ENCODE measurements at places on chromosomes 2 and 18.

GRCh38 chr2:130834091-130834930 lies 2.4 kb upstream of the ARHGEF4 start:
- no peak for DNase-seq

GRCh38 chr2:205175831-205176230 lies 506.5 kb upstream of the NRP2 start:
- no peak for DNase-seq

GRCh38 chr2:28185153-28185552 lies 207.5 kb upstream of the FOSL2 start:
- DNase-seq: no peak

GRCh38 chr2:20578895-20579825 lies 71.7 kb downstream of the HS1BP3 start:
- DNase-seq: peak; percentile 97

DNA sequence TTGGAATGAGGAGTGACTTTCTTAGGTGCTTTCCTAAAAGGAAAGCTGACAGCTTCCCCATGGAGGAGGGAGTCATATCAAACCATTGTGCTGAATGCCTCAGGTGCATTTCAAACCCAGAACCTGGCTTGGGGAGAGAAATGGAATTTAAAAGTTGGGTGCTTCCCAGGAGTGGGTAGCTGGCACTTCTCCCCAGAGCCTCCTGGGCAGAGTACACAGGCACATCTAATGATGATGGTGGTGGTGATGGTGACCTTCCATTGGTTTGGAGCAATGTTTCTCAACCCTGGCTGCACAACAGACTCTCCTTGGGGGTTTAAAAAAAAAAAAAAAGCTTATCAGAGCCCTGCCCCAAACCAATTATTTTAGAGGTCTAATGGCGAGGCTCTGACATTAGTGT lies 8.3 kb downstream of the FOSL2 start:
- DNase-seq: no peak

GRCh38 chr2:72109904-72110303 lies 37.8 kb downstream of the CYP26B1 start:
- no peak for DNase-seq

GRCh38 chr2:100615886-100616285 lies 53.1 kb downstream of the PDCL3 start:
- DNase-seq: no peak

DNA sequence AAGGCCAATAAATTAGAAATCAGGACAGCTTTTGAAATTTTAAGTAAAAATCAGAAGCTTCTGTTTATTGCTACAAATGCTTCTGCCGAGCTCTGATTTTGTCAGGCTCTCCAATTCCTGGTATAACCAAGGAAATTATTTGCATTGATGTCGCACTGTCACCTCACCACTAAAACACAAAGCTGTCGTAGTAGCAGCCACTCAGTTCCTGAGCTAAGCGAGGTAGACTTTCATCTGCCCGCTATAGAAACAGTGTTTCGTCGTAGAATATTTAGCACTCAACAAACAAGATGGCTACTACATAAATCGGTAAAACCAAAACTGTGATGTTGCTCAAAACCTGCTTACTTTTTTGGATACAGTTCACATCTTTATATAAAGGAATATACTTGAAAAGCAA lies 141.3 kb upstream of the FOSL2 start:
- no peak for DNase-seq

GRCh38 chr2:84137034-84137433 lies 322.0 kb downstream of the SUCLG1 start:
- no peak for DNase-seq

GRCh38 chr2:143524559-143525401 lies 395.6 kb downstream of the ARHGAP15 start:
- DNase-seq: no peak

DNA sequence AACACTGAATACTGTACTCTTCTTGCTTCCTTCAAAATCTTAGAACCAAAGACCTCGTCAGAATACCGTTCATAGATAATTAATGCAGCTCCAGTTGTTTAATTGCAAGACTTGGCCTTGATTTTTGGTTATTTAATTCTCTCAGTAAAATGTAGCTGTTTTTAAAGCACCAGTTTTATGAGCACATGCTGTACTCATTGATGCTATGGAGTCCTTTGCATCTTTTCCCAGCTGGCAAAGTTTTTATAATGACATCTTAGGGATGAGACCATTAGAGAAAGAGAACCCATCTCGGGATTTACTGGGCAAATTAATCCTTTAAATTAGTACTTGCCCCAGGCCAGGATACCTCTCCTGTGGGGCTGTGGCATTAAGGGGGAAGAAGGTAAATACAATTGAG lies 199.3 kb downstream of the MEMO1 start:
- DNase-seq: no peak

DNA sequence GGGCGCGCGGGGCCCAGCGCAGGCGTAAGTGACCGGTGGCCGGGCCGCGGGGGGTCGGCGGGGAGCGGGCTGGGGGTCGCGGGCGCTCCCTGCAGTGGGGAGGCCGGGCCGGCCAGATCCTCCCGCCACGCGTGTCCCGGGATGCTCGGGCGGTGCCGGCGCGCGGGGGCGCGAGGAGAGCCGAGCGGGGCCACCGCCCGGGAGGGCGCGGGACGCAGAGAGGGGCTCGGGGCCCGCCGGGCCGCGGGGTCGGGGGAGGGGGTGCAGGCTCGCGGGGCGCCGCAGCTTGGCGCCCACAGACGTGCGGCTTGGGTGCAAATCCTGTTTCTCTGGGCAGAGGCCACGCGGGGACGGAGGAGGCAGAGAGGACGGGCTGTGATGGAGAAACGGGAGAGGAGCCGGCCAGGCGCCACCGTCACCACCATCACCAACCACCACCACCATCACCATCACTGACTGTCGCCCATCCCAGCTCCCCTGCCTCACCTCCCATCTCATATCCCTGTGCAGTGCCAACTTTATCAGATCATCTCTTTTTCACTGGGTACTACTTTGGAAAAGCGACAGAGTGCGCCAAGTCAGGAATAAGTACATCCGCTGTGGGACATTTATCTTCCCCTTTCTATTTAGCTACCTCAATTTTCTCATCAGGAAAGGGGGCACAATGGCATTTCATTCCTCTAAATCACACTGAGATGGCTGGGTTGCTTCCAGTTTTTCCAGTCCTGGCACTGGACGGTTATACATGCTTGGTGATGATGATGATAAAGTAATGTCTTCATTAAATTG lies 97.2 kb upstream of the GPR45 start:
- no peak for DNase-seq

- DNase-seq: peak; percentile 40
Observed at GRCh38 chr18:44130376-44130942, 550.2 kb upstream of the SETBP1 start.

DNA sequence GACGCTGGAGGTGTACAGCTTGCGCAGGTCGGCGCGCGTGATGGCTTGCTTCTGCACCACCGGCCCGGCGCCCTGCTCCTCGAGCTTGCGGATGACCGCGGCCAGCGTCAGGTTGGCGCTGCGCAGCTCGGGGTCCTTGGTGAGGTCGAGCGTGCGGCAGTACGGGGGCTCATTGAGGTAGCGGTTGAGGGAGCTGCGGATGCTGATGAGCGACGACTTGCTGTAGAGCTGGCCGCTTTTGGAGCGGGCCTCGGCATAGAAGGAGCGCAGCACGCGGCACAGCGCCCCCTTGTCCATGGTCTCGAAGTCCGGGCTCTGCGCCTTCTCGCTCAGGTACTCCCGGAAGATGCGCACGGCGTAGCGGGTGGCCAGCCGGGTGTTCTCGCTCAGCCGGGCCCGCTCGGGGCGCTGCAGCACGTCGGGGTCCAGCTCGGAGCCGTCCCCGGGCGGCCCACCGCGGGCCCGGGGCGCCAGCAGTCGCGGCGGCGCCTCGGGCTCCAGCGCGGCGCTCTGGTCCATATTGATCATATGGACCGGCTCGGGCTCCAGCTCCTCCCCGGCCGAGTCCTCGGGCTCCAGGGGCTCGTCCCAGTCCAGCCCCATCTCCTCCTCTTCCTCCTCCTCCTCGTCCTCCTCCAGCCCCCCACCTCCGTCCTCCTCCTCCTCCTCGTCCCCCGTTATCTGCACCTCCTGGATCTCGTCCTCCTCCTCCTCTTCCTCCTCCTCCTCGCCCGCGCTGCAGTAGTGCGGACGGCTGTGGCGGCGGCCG lies 523 bp downstream of the KCTD1 start:
- DNase-seq: peak; percentile 69

DNA sequence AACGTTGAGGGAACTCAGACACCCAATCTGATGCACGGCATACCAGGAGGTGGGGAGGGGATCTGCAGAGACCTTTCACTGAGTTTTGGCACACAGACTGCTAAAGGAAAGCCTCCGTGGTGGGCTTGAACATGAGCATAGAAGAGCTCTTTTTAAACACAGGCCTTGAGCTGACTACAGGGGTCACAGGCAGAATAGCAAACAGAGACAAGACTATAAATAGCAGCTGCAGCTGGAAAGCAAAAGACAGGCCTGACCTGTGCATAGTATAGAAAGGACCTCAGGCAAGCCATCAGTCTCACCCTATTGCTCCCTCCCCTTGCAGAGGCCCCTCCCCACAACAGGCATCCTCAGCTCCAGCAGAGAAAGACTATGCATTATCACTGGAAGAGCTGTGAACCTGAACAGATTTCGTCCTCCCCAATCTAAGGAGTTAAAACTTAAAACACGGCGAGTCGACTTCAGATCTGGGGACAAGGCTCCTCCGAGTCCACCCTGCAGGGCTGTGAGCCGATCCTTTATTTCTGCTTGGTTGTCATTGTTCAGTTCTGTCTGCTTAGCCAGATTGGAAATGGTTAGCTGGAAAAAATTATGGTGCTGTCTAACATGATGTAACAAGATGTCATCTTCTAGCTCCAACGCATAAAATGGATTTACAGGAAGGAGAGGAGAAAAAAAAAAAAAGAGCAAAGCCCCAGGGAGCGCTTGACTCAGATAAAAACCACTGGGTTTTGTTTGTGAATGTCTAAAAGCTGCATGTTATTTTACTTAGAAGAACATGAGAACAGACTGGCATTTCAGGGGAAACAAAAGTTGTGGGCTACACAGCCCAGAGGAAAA lies 25.2 kb upstream of the LCLAT1 start:
- DNase-seq: no peak

GRCh38 chr2:68403199-68403644 lies 38.1 kb downstream of the PLEK start:
- no peak for DNase-seq

- DNase-seq: no peak
Observed at GRCh38 chr2:39739386-39739785, 39.7 kb downstream of the THUMPD2 start.
